Activated T-helper 9 cell treated with anti-CD3 and anti-CD28 coated beads, Interleukin-2, amount 50 U/mL, for 16 hours (primary cell): ENCODE measurements at places on chromosomes 7 and 10.

DNA sequence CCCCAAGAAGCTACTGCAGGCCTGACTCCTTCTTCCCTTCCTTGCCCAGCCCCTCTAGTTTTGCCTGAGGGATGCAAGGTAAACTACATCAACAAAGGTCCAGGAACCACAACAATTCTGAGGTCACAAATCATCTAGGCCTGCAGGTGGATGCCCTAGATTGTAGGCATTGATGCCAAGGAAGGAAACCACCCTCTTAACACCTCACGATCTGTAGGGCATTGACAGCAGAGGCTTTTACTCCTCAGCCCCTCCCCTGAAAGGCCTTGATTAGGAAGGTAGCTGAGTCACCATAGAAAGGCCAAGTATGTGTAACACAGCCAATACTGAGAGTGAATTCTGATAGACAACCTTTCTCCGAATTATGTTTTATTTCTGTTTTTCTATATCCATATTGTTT, 46.7 kb upstream of the FAM3C start:
- DNase-seq, result no peak

GRCh38 chr10:71827852-71828251, 23.2 kb downstream of the PSAP start:
- DNase-seq, result no peak

GRCh38 chr7:137404660-137405317, 61.3 kb upstream of the PTN start:
- DNase-seq, result no peak

DNA sequence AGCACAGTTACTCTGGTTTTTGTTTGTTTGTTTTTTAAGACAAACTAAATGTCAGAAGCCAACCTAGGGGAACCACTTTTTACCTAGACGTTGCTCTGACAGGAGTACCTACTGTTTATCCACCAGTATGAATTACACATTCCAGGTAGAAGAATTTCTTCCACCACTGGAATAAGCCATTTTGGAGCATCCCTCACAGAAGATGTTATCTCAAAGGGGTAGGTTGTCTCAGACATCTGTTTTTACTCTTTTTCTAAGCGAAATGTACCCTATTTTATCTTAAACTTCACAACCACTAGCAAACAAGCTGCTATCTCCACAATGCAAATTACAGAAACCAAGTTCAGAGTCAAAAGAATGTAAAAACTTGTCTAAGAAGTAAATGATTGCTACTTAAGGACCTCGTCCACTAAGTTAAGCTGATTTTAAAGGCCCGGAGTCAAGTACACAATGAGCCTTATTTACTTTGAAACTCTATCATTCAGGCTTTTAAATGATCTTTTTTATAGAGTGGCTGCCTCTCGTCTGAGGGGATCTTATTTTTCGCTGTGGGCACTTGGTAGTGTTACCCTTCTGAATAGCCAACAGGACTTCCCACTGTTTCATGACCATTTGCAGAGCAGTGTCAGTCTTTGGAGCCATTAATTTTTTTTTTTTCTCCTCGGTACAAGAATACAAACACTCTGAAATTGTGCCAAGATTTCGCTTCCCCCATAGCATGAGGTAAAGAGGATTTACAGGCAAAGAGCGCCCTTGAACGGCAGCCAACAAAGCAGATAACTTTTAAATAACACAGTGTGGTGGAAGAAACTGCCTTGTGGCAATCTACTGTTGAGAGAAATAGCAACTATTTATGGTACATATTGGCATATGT, 15.7 kb upstream of the ARMC3 start:
- no peak for DNase-seq

DNA sequence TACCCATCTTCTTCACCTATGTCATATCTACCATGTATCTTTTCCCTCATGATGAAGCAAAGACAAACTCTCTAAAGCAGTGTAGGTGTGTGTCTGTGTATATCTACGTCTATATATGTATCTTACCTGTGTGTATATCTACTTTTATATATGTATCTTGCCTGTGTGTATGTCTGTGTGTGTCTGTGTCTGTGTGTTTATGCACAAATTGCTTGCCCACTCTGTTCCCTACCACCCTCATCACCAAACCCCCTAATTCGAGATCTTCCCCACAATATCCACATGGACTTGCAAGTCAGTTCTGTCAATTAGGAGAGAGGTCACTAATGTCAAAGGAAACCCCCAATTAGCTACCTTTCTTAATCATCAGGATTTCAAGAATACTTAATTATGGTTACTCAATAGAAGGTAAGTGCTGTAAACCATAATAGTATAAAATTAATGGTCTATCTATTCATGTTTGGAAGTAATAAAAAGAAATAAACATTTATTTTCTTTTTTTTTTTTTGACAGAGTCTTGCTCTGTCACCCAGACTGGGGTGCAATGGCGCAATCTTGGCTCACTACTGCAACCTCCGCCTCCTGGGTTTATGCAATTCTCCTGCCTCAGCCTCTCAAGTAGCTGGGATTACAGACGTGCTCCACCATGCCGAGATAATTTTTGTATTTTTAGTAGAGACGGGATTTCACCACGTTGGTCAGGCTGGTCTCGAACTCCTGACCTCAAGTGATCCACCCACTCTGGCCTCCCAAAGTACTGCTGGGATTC, 43.6 kb downstream of the ANKRD61 start:
- no peak for DNase-seq

- DNase-seq, result no peak
These were observed 37.9 kb downstream of the ST7 start for GRCh38 chr7:116991233-116991632.

DNA sequence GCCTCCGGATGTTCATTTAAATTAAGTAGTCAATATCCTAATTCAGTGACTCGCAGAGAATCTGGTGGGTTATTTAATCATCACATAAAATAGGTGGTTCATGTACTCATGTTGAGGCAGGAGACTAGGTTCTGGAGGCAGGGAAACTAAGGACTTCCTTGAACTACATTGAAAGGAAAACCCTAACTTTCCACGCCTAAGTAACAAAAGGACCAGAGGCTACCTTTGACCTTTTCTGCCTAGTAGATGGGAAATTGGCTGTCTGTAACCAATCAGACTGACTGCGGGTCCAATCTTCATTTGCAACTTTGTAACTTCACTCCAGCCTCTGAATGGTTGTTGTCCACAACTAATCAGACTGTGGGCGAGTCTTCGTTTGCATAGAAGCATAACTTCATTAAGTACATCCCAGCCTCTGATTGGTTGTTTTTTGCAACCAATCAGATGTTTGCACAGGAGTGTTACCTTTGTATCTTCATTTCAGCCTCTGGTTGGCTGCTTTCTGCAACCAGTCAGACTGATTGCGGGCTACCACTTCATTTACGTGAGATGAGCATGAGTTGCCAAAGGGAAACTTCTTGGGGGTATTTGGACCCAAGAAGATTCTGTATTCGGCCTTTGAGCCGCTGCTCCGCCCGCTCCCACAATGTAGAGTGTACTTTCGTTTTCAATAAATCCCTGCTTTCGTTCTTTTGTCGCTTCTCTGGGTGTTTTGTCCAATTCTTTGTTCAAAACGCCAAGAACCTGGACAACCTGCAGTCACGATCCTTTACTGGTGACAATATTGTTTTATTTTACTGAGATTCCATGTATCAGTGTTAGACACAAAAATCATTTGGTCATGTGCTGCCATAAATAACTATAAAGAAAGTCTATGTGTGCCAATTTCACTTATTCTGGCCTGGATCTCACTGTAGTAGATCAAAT, 1.7 kb upstream of the ST7 start:
- no peak for DNase-seq

GRCh38 chr7:83799333-83799732, 150.4 kb upstream of the SEMA3E start:
- no peak for DNase-seq

DNA sequence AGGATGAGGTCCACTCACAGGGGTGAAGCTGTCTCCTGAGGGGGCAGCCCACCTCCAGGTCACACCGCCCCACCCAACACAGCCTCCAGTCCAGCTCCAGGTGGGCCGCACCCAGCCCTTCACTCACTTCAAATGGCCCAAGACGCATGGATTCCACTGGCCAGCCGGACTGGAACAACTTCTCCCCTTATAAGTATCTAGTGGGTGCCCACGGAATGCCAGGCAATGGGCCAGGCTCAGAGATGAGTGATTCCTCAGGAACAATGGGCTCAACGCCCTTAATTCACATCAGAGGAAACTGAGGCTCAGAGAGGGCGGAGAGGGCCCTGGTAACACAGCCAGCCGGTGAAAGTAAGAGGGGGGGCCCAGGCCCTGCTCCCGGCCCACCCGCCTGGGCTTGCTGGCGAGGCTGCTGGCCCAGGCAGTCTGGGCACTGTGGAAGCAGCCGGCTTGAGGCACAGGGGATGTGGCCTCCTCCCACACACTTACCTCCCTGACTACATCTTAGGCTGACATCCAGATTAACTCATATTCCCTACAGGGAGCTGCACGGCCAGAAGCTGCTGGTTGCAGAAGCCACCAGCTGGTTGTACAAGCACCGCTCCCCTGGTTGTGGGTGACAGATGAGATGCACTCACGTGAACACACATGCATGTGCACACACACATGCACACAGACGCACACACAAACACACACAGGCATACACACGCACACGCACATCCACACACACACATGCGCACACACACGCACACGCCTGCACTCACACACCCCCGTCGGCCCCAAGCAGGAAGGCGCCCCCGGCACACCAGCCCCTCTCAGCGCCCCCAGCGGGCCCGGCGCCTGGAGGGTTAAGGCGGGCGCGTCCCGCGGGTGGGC, 1.0 kb upstream of the FAM20C start:
- DNase-seq, result no peak

DNA sequence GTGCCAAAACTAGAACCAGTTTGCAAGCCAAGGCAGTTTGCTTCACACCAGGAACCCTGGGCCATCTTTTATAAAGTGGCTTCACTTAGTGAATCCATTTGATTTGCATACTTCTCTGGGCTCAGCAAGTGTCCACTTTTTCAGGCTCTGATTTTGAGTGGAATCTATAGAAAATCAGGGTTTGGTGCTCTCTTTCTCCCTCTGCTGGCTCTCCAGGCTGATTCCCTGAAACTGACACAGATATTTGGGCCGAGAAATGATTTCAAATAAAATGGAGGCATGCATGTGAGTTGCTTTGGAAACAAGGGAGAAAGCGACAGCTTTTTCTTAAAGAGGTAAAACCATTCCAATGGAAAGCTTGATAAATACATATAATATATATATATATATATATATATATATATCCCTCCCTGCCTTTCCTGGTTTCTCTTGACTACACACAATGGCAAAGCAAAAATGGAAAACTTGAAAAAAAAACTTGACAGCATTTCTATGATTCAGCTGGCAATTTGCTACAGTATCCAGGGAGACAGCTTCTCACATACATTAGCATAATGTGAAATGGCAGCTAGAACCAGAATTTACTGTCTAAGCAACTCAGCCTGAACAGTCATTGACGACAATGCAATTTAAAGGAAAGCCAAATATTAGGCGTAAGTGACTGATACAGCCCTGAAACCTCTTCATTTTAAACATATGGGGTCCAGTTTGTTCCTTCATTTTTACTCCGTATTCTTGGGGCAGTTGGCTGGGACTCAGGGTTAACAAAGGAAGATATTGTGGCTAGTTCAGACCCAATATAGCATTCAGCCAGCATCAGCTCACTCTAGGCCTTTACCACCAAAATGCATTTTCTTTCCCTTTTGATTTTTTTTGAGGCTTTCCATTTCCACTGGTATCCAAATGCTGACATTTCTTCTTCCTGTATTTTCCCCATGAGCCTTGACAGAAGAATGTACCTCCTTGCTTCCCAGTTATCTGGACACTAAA, 188.5 kb downstream of the TMEM178B start:
- no peak for DNase-seq

DNA sequence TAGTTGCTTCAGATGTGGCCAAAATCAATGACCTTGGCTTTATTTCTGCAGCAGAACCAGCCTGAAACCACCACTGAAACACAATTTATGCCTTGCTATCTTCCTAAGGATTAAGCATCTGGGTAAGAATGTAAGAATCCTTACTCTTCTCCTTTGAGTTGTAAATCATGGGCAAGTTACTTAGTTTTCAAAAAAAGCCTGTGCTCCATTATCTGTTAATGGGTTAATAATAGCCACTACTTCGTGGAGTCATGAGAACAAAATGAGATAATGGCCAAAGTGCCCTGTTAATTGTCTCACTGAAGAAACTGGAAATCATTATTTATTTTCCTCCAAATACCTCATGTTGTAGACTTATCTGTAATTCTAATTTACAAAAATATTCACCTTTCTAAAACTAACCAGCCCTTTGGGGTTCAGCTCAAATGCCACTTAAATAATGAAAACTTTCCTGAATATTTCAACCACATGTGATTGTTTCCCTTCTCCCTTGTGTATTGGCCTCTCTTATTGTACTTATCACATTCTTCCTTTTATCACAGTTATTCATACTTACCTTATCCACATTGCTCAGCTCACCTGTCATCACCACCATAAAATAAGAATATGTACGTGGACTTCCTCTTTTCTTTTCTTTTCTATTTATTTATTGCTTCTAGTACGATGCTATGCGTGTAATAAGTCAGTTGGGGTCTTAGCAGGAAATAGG, 2.0 kb upstream of the AASS start:
- DNase-seq, result no peak

DNA sequence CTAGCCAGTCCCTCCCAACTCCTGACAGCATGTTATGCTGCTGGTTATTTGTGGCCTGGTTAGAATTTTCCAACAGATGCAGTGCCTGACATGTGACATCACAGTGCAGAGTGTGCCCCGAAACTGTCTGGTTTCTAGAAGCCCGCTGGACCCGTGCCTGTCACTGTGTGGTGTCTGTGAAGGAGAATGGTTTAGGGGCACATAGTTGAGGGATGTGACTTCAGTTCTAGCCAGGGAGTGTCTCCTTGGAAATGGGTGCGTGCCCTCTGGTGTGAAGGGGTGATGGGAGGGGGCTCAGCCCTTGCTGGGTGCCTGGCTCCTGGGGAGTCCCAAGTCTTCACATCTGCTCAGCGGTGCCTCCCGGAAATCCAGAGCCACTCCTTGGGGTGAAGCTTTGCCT, 303.6 kb downstream of the GLRX3 start:
- no peak for DNase-seq

GRCh38 chr7:36802459-36803135, 78.3 kb upstream of the AOAH start:
- DNase-seq, result no peak

DNA sequence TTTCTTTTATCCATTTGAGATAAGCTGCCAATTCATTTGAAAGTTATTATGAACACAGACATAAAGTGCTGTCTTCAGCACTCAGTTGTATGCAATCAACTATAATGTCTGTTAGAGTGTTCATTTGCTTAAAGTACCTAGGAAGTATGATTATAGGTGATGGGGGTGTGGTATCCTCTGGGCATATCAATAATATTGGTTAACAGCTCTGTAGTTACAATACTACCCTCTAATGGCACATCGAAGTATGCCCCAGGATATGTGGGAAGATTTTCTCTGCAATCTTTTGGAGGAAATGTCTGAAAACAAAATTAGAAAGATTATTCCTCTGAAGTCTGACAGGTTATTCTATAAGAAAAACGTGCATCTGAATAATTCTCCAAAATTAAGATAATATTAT, 429.7 kb downstream of the ARL4A start:
- DNase-seq, result no peak

DNA sequence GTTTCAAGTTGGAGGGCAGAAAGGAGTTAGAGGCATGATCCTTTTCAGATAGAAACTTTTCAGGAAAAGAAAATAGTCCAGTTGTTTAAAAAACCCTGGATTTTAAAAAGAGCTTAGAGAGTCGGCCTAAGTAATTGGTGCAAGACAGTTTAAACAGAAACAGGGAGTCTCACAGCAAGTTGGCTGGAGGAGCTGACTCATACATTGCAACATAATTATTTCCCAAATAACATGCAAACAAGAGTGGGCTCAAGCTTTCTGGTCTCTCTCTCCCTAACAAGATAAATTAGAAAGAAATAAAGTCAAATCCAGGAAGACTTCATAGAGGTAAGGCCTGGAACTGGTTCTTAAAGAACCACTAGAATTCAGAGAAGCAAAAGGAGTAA, 100.3 kb upstream of the AGBL3 start:
- no peak for DNase-seq
